ENCODE measurements at places on chromosomes 5 and 9.

- DNase-seq, result no peak
Measured at GRCh38 chr5:57067597-57067924, 106.3 kb upstream of the GPBP1 start.

GRCh38 chr9:8832955-8833354, 1033.4 kb upstream of the DMAC1 start:
- no peak for DNase-seq

- DNase-seq, result no peak
Measured at GRCh38 chr5:135953850-135954249, 933 bp downstream of the LECT2 start.

GRCh38 chr5:166329149-166329800, 1962.2 kb upstream of the WWC1 start:
- DNase-seq, result no peak

GRCh38 chr5:41707853-41708603, 162.2 kb downstream of the OXCT1 start:
- DNase-seq, result no peak

- no peak for DNase-seq
Measured at GRCh38 chr9:135815830-135816650, 91.3 kb downstream of the CAMSAP1 start.

- no peak for DNase-seq
Measured at GRCh38 chr9:35980289-35981011, 22.5 kb upstream of the OR2S2 start.

DNA sequence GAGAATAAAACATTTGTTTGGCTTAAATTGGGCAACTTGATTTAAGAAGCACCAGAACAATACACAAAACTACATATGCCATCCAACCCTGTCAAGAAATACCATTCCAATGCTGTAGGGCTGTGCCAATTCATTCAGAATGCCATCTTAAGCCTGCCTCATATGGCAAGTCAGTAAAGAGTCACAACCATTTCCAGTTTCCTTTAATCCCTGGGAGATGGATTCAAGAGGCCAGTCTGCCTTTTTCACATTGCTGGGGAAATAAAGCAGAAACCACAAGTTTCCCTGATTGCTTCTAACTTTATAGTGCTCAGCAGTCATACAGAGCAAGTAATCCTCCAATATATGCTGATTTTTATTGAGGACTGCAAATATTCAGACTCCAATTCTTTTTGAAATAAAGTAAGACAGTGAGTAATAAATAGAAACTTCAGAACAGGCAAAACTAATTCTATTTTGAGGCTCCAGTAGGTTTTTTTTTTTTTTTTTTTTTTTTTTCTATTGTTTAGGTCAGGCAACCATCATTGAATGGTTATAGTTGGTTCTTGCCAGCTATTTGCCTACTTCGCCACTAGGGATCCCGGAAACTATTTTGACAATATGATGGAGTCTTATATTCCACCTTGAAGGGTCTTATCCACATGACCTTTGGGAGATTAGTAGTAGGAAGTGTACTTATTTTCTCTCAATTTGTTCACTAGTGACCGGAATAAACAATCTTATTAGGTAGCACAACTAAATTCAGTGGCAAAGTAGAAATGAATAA, 400.9 kb upstream of the MEF2C start:
- no peak for DNase-seq

Data from mesothelial cell of epicardium (in vitro differentiated cells).